ENCODE measurements at places on chromosomes 12 and 14. TPM values are rescaled to one million over a fixed set of nuclear protein-coding genes. Genes with fewer than 3 reads are reported as not detected.

FAM181A gene
- total RNA-seq: not detected

DENND5B gene
- total RNA-seq: 12.1 TPM

CIROP gene
- not detected for total RNA-seq

LPCAT3 gene
- 15.3 TPM for total RNA-seq

GALNT8 gene
- total RNA-seq: under 0.01 TPM

RNASE3 gene
- total RNA-seq: not detected

USP44 gene
- total RNA-seq: 5.4 TPM

FOXG1 gene
- total RNA-seq: not detected

PNN gene
- total RNA-seq: 25.4 TPM

ANO4 gene
- total RNA-seq: 0.85 TPM

PLEKHD1 gene
- total RNA-seq: under 0.01 TPM

TRIM9 gene
- not detected for total RNA-seq

Data from dermis blood vessel endothelial cell (primary cell).